ENCODE measurements at places on chromosomes 12 and 14. TPM values are rescaled to one million over a fixed set of nuclear protein-coding genes. Genes with fewer than 3 reads are reported as not detected.

The RTN1 gene
- 527 TPM for total RNA-seq

The CELA1 gene
- not detected for total RNA-seq

The OTOGL gene
- total RNA-seq: 1.4 TPM

The PRB2 gene
- not detected for total RNA-seq

- peak; percentile 51 for DNase-seq
Measured at GRCh38 chr12:26119391-26119989, 5.3 kb downstream of the BHLHE41 start.

DNA sequence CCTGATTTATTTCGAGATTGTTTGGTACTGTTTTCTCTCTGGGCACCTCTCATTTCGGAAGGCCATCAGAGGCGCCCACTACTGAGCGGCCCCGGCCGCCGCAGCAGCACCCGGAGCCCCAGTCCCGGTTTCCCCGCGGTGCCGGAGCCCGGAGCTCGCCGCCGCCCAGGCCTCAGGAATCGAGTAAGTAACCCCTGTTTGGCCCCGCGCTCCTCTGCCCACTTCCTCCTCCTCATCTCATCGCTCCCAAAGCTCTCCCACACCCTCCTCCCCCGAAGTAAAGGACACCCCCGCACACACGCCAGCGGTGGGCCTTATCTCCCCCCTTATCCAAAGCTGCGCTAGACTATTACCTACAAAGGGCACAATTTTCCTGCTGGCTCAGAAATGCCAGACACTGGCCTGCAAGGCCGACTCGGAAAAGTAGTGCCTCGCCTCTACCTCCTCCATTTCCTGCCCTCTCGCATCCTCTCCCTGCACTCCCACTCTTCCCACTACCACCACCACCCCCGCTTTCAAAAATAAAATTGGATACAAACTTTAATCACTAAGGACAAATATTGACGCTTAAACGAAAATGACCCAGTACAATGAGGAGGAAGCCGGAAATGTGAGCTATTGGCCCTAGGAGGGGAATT lies 637 bp upstream of the FOXG1 start:
- no peak for DNase-seq

DNA sequence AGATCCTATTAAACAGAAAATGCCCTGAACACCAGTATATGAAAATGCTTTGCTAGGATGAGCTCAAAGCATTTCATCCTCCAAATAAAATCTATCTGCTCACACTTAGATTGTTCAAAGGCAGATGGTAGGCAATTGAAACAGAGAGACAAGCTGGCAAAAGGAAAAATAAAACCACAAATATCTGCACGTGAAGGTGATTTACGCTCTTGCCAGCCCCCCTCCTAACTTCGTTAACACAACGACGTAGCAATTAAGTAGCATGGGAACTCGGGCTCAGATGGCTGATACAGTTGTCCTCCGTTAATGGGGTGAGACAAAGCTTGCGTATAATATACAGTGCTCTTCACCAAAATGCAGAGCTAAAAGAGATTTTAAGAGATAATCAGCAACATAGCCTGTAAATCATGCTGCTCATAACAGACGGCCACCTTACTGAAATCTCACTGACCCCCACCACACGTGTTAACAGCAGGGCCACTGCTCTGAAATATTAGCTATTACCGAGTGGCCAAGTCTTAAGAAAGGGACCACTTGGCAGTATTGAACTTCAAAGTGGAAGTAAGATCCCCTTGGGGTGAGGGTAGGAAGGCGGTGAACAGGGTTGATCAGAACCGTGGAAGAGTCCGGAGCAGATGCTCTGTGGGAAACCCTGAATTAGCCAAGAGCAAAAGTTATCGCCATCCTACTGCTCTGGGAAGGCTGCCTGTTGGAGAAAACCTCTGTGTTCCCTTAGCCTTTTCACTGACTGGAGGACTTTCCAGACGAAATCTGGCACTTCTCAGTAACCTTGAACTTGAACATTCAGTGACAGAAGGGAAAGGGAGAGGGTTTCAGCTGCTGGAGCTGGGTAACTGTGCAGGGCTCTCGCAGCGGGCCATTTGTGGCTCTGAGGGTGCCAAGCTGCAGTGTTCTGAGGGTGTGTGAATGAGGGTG lies 23.1 kb downstream of the ETV6 start:
- no peak for DNase-seq

- peak; percentile 85 for DNase-seq
Measured at GRCh38 chr12:65891987-65892481, 67.8 kb downstream of the HMGA2 start.

DNA sequence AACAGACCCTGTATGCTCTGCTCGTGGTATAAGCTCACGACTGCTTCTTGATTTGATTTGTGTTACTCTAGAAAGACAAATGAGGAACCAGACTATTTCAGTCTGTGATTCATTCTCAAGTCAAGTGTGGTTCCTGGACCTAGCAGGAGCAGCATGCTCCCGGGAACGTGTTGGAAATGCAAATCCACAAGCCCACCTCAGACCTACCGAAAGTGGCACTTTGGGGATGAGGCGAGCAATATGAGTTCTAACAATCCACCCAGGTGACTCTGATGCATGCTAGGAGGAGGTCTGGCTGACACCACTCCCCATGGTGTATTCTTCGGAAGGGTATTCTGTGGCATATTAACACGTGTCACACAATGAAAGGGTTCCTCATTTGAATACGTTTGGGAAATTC lies 59.5 kb upstream of the TMX1 start:
- no peak for DNase-seq

DNA sequence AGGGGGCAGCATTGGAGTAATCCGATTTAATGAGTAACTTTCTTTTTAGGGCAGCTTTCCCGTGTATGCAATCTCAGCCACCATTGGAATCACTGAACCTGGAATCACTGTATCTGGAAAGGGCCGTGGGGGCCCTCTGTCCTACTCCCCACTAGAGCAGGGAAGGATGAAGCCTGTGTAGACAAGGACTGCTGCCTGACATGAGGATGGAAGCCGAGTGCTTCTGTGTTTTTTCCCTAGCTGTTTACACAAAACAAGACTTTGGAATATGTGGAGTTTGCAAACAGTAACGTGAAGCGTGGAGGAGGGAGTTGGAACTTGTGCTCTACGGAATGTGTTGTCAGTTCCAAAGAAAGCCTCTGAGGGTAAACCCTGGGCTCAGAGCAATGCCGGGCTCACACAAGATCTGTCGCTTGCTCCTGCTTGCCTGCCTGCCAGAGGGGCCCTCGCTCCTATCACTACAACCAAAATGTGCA lies 32.4 kb upstream of the HDAC7 start:
- no peak for DNase-seq

DNA sequence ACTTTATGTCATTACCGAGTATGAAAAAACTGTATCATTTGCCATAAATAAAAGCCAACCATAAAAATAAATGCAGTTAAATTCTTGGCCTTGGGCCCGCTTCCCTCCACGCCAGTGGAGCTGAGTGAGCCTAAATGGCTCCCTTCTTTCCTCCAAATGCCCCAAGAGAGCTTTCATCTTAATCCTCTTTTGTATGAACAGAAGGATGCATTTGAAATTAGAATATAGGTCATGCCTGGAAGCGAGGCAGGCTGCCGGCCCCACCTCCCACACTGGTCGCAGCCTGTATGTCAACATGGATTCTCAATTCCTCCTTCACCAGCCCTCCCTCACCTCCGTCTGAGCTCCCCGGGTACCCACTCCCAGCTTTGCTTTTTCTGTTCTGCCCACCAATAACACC lies 245.7 kb downstream of the SLC15A4 start:
- no peak for DNase-seq

Measured in cerebellum (tissue), 4 donors.